Nephron progenitor cell (in vitro differentiated cells): ENCODE measurements at places on chromosomes 2 and 18.

- no peak for DNase-seq
Measured at GRCh38 chr2:127961729-127962128, 66.1 kb downstream of the SAP130 start.

DNA sequence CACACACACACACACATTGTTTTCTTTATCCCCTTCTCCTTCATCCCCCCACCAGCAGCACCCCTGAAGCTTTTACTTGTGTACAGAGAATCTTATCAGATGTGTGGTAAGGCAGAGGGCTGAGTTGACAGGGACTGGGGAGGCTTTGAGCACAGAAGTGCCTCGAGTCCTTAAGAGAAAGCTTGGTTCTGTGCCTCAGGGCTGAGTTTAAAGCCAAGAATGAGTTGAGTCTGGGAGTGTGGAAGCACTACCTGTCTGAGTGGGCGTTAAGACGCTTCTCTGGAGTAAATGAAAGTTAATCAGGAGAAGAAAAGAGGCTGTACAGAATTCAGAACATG is 2.7 kb downstream of the ID2 start:
- DNase-seq = peak; percentile 22

- DNase-seq = no peak
Measured at GRCh38 chr18:9696112-9696511, 12.0 kb upstream of the RAB31 start.

DNA sequence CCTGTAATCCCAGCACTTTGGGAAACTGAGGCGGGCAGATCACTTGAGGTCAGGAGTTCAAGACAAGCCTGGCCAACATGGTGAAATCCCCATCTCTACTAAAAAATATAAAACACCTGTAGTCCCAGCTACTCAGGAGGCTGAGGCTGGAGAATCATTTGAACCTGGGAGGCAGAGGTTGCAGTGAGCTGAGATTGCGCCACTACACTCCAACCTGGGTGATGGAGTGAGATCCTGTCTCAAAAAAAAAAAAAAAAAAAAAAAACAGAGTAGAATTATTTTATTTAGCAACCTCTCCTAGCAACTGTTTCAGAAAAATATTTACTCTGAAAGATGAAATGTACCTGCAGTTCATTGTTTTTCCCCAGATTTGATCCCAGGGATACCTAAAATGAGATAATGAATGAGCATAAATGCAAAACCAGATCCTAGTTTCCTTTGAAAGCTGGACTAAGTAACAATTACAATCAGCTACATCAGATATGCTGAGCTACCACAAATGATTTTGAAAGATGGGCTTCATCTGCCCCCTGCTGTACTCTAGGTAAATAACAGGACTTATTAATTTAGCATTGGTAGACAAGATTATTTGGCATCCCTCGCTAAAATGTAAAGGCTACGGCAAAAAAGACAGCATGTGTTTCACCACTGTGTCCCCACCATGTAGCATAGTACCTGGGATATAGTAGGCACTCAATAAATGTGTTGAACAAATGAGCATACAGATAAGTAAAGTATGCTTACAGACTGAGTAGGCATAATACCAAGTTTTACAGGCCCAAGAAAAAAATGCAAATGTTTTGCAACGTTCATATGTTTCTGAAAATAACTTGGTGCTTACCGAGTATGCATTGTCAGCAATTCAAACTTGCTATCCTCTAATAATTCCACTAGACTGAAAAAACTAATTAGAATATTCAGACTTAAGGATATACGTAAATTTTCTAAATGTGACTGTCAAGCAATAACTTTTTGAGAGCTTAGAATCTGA is 102.5 kb downstream of the ATL2 start:
- peak; percentile 30 for DNase-seq

GRCh38 chr18:57296336-57296735 is 56.0 kb upstream of the ST8SIA3 start:
- DNase-seq = no peak
